ENCODE measurements at places on chromosomes 5 and 9.

GRCh38 chr9:108565651-108566378, 290.0 kb downstream of the ACTL7B start:
- DNase-seq, result no peak

DNA sequence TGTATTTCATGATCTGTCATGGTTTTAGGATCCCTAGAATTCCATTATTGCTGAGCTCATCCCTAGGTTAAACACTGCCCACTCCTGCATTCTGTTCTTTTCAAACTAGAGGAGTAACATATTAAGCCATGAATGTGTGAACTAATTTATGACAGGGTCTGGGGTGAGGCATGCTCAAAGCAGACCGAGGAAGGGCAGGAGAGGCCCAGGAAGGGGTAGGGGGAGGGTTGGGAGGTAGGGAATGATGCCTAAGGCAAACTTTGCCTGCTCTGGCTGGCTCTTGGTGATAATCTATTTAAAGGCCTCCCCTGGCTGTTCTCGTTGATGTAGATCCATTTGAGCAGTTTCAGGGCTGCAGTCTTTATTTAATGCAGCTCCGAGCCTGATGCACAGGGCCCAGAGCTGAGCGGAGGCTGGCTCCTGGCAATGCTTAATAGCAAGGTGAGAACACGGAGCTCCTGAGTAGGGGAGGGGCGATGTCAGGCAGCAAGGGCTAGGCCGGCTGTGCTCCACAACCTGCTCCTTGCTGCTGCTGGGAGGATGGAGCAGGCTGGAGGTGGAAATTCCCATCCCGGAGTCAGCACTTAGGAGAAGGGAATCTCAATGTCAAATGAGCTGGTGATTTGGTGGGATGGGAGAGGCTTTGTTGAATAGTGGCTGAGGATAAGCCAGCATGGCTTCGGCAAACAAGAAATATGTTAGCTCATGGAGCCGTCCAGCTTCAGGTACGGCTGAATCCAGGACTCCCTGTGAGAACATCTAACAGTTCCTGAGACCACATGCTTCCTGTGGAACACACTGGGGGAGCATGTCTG, 73.2 kb upstream of the UNC5A start:
- DNase-seq, result no peak

GRCh38 chr5:169934990-169935389, 45.3 kb downstream of the INSYN2B start:
- no peak for DNase-seq

DNA sequence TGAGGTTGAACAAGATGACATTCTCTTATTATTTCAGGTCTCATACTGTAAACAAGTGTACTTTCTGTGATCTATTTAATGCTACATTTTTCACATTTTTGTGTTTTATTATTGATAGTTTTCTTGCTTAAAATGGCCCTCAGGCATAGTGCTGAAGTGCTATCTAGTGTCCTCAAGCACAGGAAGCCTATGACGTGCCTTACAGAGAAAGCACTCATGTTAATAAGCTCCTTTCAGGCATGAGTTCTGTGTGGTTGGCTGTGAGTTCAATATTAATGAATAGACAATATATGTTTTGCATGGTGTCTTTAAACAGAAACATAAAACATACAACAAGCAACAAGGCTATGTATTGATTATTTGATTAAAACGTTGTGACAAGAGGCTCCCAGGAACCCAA, 450.1 kb downstream of the PLK2 start:
- DNase-seq, result no peak

- DNase-seq, result no peak
These were observed 1.7 kb downstream of the CNOT8 start for GRCh38 chr5:154860123-154860522.

DNA sequence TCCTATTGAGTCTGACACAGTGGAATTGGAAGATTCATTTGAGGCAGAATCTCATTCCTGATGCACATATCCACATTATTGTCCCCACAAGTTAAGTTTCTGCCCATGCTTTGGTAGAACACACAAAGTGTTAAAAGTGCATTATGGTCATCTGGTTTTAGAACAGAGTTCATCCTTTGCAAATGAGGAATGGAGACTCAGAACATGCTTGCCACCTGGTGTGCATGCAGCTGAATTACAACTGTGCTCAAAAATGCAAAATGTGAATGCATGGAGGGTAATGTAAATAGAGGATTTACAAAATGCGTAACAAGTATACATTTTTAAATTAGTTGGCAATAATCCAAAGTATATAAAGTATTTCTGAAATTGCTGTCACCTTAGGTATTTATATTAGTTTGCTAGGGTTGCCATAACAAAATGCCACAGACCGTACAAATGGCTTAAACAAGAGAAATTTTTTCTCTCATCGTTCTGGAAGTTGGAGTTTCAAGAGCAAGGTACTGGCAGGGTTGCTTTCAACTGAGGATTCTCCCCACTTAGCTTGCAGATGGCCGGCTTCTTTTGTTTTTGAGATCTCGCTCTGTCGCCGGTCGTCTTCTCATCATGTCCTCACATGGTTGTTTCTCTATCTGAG, 671.1 kb downstream of the TAF11L14 start:
- DNase-seq, result no peak

DNA sequence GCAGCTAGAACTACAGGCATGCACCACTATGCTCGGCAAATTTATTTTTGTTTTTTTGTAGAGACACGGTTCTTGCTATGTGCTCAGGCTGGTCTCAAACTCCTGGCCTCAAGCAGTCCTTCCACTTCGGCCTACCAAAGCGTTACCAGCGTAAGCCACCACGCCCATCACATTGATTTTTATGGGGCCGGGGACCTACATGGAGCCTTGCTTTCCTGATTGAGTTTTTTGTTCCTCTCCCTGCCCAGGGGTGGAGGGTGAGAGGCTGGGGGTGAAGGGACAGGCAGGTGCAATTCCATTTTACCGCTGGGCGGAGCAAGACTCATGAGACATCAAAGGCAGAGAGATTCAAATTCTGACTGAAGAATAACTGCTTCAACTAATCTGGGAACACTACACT, 1.9 kb downstream of the ALDH1B1 start:
- no peak for DNase-seq

GRCh38 chr9:97077452-97078295, 38.7 kb upstream of the CTSV start:
- DNase-seq, result no peak

DNA sequence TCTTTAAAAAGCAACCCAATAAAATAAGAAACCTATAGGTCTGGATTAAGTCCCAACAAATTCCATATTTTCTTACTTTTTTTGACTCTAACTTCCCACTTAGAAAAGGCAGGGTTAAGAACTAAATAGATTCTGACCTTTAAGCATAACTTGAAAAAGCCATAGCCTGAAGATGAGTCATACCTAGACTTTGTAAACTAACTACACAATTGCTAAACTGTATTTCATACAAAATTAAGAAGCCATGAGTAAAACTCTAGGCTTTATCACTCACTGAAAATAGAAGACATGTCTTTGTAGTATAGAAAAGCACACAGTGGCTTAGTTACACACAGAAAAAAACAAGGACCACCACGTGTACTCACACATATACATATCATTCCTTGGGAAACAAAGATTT, 51.5 kb downstream of the MLLT3 start:
- no peak for DNase-seq

DNA sequence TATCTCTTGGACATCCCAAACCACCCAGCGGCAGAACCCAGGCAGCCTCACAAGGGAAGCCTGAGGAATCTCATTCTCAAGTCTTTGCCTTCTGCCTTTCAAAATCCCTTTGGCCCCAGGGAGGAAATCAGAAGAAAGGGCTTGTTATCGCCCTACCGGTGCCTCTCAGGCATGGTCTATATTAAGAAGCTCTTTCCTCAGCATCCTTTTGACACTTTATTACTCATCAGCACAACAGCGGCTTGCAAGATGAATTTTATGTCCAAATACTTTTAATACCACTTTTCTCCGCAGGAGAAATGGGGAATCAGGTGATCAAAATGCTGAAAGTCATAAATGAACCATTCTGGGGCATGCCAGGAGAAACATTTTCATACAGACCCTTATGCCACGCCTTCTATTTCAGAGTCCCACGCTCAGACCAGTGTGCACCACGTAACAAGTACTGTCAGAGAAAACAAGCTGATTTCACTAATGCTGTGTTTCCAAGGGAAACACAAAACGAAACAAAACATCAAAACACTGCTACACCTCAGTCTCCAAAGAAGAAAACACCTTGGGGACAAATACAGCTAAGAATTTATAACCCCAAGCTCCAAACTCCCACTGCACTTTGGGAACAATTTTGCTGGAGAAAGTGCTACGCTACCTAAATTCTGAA, 30.0 kb downstream of the RAPGEF1 start:
- no peak for DNase-seq

DNA sequence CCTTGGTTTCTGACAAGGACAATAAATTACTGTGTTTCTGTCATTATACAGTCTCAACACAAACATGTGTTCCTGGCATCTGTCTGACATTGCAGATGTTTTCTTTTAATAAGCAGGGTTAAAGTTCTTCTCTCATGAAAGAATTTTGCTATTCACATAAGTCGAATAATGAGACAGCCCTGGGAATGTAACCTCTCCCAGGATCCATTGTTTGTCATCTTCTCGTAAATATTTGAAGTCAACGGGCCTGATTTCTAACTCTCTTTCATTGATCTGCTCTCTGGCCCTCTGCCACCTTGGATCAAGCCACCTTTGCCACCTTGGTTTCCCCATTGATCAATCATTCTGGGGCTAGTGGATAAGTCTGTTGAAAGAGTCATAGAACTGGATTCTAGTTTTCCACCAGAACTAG, 12.9 kb upstream of the CAST start:
- DNase-seq, result no peak

DNA sequence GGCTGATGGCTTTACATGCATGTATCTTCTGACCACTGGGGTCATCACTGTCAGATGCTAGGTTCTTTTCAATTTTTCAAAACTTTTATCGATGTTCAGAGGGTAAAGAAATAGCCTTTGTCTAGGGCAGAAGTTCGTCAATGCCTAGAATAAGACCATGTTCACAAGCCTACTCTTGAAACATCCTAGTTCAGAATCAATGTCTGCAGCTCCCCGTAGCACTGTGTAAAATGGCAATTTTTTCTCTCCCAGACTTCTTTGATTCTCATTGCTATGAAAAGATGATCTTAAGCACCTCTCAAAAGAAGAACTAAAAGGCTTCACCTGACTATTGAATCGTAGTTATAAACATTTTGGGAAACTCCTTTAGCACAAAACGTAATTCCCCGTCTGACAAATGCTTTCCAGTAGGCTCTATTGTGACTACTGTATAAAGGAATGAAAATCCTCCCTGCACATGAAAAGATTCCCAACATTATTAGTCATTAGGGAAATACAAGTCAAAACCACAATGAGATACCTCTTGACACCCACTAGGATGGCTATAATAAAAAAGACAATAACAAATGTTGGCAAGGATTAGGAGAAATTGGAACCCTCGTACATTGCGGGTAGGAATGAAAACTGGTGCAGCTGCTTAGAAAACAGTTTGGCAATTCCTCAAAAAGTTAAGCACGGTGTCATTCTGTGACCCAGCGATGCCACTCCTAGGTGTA, 263.5 kb downstream of the ARHGAP26 start:
- no peak for DNase-seq

- DNase-seq, result no peak
These were observed 45.3 kb upstream of the PPP3R2 start for GRCh38 chr9:101639785-101640665.

GRCh38 chr9:70080481-70081119, 37.0 kb downstream of the MAMDC2 start:
- no peak for DNase-seq

- no peak for DNase-seq
These were observed 18.0 kb upstream of the DUSP1 start for GRCh38 chr5:172788771-172789686.

GRCh38 chr9:120303519-120303918, 276.4 kb downstream of the CDK5RAP2 start:
- DNase-seq, result no peak

All from GOT3 (cell line).